ENCODE measurements at places on chromosomes 16 and 17.

DNA sequence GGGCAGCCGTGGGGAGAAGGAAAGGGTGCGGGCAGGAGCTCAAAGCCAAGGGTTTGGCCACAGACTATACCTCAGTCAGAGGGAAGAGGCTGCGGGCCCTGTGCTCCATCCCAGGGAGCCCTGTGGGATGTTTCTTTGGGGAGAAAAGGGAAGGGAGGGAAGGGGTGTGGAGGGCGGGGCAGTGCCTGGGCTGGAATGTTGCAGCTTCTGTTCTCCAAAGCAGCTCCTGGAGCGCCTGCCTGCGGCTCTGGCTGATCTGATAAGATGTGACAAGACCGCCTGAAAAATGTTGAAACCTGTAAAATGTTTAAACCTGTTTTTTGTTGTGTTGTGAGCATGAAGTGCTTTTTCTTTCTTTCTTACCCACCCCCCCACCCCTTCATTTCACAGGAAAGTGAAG lies 32.8 kb downstream of the WNT3 start:
- DNase-seq: no peak

DNA sequence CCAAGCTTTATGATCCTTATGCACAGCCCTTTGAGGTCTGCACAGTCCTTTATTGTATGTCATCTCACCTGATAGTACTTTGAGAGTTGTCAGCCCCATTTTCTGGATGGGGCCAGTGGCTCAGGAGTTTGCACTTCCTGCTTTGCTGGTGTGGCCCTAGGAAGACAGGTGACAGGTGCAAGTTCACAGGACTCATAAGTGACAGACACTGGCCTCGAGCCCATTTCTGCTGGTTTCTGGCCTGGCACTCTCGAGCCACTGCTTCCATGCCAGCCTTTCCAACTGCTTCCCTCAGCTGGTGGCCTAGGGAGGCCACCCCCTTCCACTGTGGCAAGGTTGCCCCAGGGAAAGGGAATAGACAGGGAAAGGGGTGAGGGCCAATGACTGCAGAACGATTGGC lies 84.4 kb upstream of the CCL1 start:
- DNase-seq: no peak

DNA sequence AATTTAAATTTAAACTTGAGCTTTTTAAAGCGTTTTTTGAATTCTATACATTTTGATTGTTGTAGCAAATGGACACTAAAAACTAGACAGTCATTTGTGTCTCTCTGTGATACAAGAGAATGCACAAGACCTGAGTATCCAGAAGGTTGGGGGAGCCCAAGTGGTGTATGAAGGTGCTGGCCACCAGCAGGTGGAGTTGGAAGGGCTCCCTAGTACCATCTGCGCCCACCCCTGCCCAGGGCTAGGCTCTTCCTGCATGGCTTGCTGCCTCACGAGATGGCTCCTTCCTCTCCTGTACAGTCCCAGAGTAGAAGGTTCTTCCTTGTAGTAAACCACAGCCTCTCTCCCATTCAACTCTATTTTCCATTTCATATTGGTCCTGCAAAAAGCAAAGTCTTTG lies 17.0 kb downstream of the GID4 start:
- no peak for DNase-seq

DNA sequence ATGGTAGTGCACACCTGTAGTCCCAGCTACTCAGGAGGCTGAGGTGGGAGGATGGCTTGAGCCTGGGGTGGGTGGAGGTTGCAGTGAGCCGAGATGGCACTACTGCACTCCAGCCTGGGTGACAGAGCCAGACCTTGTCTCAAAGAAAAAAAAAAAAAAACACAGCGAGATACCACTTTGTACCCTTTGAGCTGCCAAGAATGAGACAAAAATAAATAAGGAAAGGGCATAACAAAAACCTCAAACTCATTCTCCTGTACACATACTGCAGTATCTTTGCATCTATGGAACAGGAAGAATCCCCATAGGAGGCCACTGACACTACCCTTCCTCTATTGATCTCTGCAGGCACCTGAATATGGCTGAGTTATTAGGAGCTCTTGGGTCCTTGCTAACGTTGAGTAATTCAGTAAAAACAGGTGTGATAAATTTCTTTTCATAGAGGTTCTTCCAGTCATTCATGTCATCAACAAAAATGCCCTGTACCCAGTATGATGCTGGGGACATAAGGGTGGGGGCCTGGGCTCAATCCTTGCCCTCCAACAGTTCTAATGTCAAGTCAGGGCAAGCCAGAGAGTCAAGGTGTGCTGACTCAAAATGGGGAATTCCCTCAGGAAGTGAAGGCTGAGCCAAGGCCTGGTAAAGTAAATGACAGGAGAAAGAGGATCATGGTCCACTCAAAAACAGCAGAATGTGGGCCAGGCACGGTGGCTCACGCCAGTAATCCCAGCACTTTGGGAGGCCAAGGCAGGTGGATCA lies 26.9 kb downstream of the RANBP10 start:
- DNase-seq: no peak

GRCh38 chr16:86373276-86373901 lies 136.9 kb upstream of the FOXF1 start:
- no peak for DNase-seq

- no peak for DNase-seq
These were observed 29.6 kb downstream of the TNRC6A start for GRCh38 chr16:24759006-24759405.

- DNase-seq: no peak
These were observed 6.4 kb downstream of the CASKIN2 start for GRCh38 chr17:75508931-75509361.

DNA sequence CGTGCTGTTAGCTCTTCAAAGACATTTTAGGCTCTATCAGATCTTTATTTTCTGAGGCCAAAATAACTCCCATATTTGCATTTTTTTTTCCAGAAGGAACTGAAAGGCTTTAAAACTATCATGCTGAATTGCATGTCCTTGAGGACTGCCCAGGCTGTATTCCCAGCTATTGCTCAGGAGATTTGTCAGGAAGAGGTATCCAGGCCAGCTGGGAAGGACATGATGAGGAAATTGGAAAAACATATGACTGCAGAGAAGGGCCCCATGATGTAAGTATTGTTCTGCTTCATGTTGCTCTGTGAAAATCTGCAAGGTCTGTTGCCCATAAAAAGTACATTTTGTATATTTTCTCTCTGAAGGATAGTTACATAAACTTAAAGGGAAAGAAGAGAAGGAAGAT lies 5.7 kb downstream of the CDC6 start:
- DNase-seq: no peak

DNA sequence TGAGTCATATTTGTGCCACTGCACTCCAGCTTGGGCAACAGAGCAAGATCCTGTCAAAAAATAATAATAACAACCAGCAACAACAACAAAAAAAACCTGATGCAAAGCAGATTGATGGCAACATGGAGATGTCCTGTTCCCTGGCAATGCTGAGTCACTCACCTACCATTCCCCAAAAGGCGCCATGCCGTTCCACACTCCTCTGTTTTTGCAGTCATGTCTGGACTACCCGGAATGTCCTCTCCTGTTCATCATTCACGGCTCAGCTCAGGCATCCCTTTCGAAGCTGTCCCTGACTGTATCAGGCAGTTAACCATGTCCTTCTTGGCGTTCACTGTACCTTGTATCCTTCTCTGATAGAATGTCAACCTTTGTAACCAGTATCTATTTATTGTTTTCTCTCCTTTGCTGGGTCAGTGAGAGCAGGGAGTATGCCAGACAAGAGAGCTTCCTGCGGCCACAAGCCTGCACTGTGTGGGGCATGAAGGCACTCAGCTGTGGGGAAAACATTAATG lies 147.7 kb downstream of the ABCC12 start:
- DNase-seq: no peak

DNA sequence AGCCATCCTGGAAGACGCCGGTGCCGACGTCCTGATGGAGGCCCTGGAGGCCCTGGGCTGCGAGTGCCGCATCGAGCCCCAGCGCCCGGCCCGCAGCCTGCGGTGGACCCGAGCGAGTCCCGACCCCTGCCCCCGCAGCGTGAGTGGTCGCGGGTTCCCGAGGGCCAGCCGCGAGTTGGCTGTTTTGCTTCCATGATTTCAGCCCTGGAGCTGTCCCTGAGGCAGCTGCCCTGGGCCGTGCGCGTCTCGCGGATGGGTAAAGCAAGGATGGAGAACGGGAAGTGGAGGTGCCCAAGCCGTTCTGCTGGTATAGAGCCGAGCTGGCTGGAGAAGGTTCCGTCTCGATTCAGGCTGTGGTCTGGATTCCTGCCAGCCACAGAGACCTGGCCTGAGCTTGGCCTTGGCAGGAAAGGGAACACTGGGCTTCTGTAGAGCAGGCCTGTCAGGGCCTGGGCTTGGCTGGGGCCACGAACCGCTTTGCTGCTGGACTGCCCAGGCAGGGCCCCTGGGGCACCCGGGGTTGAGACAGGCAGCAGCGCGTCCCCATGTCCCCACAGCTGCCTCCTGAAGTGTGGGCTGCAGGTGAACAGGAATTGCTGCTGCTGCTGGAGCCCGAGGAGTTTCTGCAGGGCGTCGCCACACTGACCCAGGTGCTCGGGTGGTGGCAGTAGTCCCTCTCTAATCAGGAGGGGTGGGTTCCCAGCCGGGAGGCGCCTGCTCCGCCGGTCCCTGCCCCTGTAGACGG lies 941 bp upstream of the MRPS34 start:
- no peak for DNase-seq

DNA sequence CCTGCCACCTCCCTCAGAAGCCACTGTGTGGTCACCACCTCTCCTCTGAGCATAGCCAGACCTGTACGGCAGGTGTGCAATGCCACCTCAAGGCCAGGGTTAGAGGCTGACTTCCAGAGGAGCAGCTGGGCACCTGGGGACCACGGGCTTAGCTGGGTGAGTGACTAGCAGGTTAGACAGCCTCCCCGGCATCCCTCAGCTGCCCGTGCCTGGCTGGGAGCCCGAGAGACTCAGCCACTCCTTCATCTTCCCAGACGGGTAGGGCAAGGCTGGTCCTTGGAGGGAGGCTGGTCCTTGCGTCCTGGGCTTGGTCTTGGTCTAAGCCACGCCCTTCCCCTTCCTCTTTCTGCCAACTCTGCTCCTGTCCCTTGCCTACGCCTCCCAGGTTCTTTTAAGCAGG lies 7.8 kb downstream of the CRHR1 start:
- DNase-seq: no peak

- no peak for DNase-seq
These were observed 5.3 kb downstream of the TMEM106A start for GRCh38 chr17:43216762-43217613.

- no peak for DNase-seq
These were observed 134.2 kb downstream of the ABCC1 start for GRCh38 chr16:16083421-16084156.

DNA sequence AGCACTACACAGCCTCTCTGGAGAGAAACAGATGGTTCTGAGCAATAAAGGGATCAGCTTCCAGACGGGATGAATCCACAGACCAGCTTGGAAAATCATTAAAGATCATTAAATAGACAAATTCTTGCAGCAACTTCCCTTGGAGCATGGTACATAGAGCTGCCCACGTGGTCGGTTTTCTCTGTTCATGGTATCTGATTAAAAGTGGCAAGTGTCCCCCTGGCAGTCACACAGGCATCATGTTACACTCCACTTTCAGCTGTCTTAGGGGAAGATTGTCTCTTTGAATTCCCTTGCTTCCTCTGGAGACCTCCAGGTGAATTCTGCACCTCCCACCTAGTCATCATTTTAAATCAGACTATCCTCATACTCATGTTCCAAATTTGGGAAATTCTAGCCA lies 92.2 kb upstream of the CACNG3 start:
- DNase-seq: no peak

- DNase-seq: no peak
These were observed 4.7 kb upstream of the PRR29 start for GRCh38 chr17:63993368-63993985.

- no peak for DNase-seq
These were observed 95.4 kb downstream of the CPPED1 start for GRCh38 chr16:12708266-12708665.

- no peak for DNase-seq
These were observed 16.6 kb downstream of the HDAC5 start for GRCh38 chr17:44106801-44107200.

DNA sequence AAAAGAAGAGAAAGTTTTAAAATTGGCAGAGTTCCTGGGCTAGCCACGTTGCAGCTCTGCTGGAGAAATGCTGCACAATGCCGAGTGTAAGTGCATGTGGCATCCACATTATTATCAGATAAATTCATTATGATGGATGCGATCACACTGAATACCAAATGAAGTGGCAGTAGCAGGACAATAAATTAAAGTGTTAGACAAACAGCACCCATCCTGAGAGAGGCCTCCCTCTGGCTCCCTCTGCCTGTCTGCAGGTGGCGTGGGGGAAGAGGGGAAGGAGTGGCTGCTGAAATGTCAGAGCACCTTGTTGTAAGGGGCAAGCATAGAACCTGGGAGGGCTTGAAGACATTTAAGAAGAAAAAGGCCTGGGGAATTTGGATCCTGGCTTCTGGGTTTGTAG lies 324.1 kb downstream of the HAPSTR1 start:
- DNase-seq: no peak

- no peak for DNase-seq
These were observed 2.6 kb downstream of the SRCIN1 start for GRCh38 chr17:38602956-38603785.
